NCI-H2081 (cell line): ENCODE measurements at places on chromosomes 2 and 18.

- no peak for DNase-seq
These were observed 718 bp upstream of the TNP1 start for GRCh38 chr2:216860426-216861137.

- DNase-seq: no peak
These were observed 39.4 kb downstream of the MAP2 start for GRCh38 chr2:209463226-209463625.

GRCh38 chr2:230890646-230891045, 25.9 kb downstream of the ITM2C start:
- DNase-seq: no peak

DNA sequence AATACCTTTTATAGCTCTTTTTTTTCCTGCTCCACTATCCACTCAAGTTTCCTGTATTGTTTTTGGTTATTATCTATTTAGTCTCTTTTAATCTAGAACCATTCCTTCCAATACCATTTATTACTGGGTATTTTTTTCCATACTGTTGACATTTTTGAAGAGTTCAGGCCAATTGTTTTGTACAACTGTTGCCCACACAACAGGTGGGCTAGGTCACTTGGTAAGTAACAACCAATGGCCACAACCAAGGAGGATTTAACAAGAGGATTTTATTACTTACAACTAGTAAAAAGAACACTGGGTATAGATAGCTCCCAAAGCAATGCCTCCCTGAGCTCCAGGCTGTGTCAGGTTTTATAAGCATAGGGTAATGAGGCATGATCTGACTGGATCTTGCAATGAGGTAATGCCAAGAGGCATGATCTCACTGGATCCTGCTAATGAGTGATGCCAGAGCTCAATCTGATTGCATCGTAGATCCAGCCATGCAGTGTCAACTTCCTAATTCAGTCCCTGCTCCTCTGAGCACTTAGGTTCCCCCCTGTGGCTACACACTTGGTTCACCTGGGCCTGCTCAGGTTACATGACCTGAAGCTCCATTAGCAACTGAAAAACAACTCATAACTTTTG, 7.1 kb upstream of the CEP68 start:
- peak; percentile 27 for DNase-seq

- no peak for DNase-seq
These were observed 233.3 kb downstream of the NCKAP5 start for GRCh38 chr2:133334923-133335322.

DNA sequence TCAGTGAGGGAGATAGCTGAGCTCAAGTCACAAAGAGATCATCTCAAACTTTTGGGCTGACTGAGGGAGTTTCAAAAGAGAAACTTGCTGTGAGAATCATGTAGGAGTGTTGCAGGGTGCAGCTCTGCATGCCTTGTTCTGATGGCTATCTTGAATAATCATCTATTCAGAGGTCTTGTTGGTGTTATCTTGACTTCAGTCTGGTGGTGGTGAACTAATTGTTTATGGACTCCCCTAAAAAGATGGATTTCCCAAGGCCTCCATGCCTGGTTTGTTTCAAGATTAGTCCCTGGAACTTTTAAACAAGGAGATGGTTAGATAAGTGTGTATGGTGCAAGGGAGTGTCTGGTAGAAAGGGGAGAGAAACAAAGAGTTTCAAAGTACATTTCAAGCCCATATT, 29.8 kb downstream of the SLC39A6 start:
- no peak for DNase-seq

GRCh38 chr2:145617906-145618305, 1098.0 kb upstream of the ZEB2 start:
- no peak for DNase-seq

GRCh38 chr18:48896875-48897511, 53.8 kb downstream of the SMAD7 start:
- no peak for DNase-seq

GRCh38 chr2:172011812-172012575, 12.2 kb downstream of the METAP1D start:
- no peak for DNase-seq

GRCh38 chr18:9994701-9995235, 81.0 kb downstream of the VAPA start:
- no peak for DNase-seq

GRCh38 chr18:55522011-55522410, 66.0 kb downstream of the TCF4 start:
- DNase-seq: no peak

DNA sequence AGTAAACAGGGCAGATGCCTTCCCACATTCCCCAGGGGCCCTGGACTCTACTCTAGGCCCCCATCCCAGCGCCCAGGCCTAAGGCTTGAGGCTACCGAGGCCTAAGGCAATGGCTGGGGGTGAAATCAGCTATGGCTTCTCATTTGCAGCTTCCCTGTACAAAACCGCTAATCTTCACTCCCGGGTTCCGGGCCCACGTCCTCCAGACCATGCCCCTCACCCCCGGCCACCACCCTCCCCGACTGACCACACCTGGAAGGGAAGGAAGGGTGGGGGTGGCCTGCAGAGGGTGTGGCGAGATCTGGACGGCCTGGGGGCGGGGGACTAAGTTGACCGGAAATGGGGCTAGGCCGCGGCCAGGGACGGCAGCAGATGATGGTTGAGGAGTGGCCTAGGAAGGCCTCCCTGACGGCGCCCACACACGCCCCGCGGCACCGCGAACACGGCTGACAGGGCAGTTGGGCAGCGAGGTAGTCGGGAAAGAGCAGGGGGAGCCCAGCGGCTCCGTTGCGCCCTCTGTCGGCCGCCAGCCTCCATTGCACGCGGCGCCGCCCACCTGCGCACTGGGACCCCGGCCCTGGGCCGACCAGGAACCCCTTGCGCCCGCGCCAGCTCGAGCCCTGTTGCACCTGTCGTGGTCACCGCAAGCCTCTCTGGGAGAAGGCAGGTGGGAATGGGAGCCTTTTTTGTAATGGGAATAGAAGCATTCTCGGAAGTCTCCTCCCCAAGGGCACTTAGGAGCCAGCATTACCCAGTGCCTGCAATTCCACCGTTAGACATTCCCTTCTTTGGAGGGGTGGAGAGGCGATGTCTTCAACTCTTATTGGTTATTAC, 117.1 kb upstream of the STPG4 start:
- peak; percentile 61 for DNase-seq
